ENCODE measurements at places on chromosomes 2 and 18.

DNA sequence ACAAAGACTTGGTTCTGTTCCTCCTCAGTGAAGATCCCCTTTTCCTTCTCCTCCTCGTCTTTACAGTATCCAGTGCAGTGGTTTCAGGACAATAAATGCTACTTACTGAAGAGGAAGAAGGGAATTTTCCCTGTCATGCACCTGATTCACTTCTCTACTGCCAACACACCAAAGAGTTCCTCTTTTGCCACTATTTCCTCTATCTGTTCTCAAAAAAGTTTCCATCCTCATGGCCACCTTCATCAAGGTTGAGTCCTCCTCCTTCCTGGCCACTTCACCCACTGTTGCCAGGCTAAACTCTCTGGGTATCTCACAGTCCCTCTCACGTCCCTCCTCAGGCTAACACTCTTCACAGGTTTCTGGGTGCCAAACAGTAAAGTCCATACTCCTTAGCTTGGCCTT, 41.7 kb downstream of the PLEKHM3 start:
- DNase-seq: no peak

- DNase-seq: no peak
These were observed 46.3 kb downstream of the C1QL2 start for GRCh38 chr2:119112230-119112629.

GRCh38 chr18:67514901-67515540, 1.5 kb downstream of the DSEL start:
- no peak for DNase-seq

DNA sequence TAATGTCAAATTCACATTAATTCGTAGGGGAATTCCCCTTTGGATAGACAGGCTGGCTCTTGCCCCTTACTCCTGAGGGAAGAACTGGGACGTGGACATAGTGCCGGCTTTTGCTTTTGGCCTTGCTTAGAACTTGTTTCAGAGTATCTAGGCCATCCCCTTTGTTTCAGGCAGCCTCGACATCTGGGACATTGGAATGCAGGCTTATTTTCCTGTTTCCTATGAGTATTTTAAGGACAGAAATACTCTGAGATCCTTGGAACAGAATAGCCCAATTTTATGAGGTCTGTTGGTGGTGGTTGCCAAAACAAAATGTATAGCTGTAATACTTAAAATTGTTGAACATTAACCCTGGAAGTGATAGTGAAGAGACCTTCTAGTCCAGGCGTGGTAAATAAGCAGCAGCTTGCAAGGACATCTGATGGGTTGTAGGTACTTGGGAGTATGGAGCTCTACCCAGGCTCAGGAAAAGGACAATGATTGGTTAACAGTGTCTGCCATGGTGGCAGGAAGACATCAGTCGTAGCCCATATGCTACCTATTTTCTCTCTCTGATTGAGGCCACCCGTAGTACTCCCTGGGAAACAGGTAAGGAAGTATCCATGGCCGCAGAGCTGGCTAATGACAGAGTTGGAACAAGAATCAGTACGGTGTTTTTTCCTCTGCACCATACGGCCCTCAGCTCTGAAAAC, 112.4 kb downstream of the CDK15 start:
- no peak for DNase-seq

- DNase-seq: no peak
These were observed 5.4 kb downstream of the CRYGD start for GRCh38 chr2:208118918-208119317.

DNA sequence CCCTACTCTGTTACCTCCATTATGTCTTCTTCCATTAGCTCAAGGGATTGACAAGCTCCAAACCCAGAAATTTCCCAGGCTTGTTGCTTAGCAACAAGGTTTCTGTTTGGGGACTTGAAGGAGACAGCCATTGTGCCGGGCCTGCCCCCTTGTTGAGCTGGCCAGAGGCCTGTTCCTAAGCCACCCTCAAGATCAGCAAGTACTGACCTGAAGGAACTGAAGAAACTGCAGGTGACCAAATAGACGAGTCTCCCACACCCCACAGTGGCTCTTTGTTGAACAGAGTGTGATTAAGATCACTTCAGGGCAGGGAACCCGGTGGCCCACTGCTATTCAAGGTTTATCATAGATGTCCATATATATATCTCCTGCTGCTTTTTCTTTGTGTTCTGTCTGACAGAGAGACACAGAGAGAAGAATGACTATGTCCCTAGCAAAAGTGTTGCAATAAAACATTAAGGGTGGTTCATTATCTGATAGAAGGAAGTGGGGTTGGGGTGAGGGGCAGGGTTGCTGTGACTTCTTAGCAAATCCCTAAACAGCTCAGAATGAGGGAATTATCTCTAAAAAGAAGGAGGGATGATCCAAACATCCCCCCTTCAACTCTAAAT, 69.2 kb downstream of the RNF144A start:
- DNase-seq: no peak

- DNase-seq: no peak
These were observed 395.2 kb downstream of the RAD51AP2 start for GRCh38 chr2:17122887-17123501.

DNA sequence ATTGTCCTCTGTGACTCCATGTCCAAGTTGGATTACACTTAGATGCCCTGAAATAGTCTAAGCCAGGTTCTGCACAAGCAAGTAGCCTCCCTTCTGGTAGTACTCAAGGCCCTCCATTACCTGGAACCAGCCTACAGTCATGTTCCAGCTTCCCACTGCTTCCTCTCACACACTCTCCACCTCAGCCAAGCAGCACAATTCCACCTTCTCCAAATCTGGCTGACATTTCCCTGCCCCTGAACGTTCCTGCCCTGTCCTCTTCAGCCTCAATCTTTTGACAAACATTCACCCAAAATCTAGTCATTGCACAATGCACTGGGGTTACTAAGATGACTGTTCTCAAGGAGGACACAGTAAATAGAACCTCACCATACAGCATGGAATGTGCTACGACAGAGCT, 95.3 kb upstream of the KLHL29 start:
- DNase-seq: no peak

DNA sequence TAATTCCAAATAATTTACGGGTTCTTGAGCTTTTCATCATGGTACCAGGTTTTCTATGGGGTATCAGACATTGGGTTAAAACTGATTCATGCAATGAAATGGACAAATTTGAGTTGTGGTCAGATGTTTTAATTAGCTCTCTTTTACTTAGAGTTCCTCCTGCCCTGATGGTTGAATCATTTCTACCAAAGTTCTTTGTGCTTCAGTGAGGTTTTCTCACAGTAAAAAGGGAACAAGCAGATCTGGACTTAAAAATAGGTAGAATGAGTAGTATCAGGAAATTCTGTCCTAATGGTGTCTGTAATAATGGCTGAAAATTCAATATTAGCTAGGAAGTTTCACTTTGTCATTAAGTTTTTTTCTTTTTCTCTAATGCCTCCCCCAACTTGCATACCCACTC, 159.7 kb upstream of the LRRTM1 start:
- no peak for DNase-seq

GRCh38 chr2:11568436-11568835, 34.6 kb downstream of the GREB1 start:
- DNase-seq: peak; percentile 6

DNA sequence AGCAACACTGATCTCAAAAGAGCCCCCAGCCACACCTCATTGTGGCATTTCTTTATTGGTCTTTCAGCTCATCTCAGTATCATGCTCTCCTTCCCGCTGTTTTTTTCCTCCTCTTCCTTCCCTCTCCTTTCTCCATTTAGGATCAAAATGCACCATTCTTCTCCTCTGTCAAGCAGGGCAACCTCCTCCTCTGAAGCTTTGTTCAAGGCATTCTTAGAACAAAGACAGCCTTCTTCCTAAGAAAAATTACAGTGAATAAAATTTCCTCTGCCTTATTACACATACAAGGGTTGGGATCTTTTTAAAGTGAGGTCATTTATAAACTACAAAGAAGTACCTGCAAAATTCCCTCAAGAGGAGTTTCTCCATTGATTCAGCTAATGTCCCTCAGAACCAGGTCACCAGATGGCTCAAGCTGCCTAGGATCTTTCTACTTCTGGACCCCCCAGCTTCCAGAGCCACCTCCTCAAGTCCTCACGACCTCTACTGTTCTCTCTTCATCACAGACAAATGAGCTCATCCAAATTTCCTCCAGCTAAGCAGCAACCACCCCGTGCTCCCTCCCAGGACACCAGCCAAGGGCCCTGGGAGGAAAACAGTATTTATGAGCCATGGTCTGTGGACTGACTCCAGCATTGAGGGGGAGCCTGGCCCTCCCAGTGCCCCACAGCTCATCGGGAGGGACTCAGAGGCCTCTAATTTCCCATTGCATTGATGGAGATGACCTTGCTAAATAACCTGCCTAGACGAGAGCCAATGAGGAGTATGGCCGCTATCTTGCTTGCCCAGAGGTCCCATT, 18.0 kb downstream of the SFXN5 start:
- DNase-seq: no peak

GRCh38 chr2:111250448-111251030, 129.8 kb downstream of the BCL2L11 start:
- no peak for DNase-seq

- DNase-seq: no peak
These were observed 57.0 kb downstream of the ICOS start for GRCh38 chr2:203993560-203993959.

DNA sequence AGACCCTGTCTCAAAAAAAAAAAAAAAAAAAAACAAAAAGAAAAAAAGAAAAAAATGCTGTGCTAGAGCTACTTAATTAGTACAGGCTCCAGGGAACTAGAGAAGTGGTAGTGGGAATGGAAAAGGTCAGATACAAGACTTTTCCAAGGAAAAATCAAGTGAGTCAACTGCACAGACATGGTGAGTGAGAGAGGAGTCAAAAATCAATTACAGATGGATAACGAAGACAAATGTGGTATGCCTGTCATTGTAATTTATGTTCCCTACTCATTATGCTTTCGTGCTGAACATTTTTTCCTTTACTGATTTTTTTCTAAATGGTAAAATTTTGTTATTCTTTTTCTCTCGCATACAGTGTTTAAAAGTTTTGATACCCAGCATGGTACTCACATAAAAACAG, 111.5 kb downstream of the MDH1 start:
- no peak for DNase-seq

DNA sequence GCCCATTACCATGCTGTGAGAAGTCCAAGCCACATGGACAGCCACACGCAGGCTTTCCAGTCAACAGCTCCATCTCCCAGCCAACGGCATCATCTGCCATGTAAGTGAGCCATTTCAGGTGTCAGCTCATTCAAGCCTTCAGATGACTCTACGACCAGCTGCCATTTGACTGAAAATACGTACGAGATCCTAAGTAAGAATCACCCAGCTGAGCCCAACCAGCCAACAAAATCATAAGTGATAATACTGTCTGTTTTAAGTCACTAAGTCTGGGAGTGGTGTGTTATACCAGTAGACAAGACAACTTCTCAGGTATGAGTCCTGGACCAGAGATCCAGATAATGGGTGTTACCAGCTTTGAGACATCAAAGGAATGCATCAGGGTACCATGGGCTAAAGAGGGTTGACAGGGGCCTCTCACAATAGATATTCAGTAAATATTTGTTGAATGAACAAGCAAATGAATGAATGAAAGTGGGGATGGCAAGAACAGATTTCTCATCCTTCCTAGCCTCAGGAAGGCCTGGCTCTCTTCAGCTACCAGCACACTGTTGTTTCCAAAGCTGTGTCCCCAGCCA, 52.9 kb upstream of the CTIF start:
- DNase-seq: no peak

GRCh38 chr2:145771525-145771924, 1251.6 kb upstream of the ZEB2 start:
- DNase-seq: no peak

DNA sequence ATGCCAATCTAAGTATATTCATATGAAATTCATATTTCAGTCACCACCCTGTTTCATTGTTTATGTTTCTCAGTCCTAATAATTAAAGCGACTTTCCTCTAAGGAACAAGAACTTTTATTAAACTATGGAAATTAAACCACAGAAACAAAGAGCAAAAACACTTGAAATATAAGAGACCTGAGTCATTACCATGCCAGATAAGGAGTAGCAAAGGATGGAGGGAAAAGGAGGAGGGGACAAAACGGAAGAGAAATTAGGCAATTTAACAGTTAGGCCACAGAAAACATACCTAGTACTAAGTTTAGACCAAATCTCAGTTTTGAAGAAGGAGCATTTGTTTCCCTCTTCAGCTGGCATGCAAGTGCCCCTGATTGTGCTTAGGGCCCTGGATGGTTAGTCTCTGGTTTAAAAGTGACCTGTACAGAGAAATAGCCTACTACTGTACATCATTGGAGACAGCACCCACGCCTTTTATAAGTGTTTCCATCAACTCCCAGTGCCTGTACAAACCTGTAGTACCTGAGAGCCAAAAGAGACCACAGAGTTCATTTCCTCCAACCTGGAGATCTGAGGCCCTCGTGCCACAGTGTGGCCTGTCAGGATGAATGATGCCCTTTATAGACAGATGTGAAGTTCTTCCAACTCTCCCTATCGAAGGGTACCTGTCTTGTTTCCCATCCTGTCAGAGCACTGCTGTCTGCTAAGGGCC, 74.5 kb downstream of the SPATS2L start:
- DNase-seq: no peak

DNA sequence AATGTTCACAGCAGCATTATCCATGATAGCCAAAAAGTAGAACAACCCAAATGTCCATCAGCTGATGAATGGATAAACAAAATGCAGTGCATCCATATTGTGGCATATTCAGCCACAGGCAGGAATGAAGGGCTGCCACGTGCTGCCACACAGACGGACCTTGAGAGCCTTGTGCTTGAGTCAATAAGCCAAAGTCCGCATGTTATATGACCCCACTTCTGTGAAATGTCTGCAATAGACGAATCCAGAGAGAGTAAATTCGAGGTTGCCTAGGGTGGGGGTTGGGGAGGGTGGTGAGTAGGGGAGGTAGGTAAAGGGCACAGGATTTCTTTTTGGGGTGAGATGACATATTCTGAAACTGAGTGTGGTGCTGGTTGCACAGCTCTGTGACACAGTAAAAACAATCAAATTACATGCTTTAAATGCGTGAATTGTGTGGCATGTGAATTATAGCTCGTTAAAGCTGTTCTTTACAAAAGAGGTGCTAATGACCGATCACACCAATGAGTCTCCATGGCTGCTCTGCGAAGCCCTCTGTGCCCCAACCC, 38.9 kb upstream of the LDLRAD4 start:
- no peak for DNase-seq

- peak; percentile 52 for DNase-seq
These were observed 799.7 kb upstream of the ACVR2A start for GRCh38 chr2:147045113-147045512.

- no peak for DNase-seq
These were observed 476.0 kb downstream of the EIPR1 start for GRCh38 chr2:2901384-2902345.

- no peak for DNase-seq
These were observed 57.1 kb upstream of the ODC1 start for GRCh38 chr2:10504994-10505820.

All from WERI-Rb-1 (cell line).